Activated CD4-positive, alpha-beta memory T cell treated with anti-CD3 and anti-CD28 coated beads, Interleukin-2, amount 10 ng/mL, durations not matched to agents 7 days and 5 days (primary cell): ENCODE measurements at places on chromosomes 7 and 10.

DNA sequence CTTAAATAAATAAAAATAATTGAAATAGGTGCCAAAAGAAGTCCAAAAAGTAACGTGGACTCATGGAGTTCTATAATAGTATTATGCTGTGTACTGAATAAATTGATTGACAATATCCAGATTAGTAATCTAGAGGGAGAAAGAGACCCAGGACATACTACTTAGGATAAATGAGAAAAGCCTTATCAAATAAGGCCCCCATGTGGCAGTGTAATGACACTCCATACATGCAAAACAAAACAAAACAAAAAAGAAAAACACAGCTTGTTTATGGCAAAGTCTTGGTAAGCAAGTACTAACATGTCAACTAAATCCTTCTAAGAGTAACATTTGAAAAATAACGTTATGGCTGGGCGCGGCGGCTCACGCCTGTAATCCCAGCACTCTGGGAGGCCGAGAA is 3.6 kb upstream of the RUNDC3B start:
- DNase-seq, result no peak

DNA sequence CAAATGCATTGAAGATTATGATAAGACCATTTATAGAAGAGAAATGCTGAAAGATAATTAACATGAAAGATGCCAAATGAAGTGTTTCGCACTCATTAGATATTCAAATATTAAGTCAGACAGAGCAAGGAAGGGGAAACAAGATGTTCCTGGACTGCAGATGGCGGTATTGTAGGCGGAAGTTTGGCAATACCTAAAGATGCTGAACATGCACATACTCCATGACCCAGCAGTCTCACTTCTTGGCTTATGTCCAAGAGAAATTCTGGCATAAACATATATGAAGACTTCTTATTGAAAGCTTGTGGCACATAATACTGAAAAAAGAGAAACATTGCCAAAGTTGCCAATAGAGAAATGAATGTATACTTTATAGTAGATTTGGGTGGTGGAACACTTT is 325.4 kb upstream of the SEMA3C start:
- DNase-seq, result no peak

- DNase-seq, result no peak
Measured at GRCh38 chr7:26182283-26182682, 18.3 kb downstream of the HNRNPA2B1 start.

DNA sequence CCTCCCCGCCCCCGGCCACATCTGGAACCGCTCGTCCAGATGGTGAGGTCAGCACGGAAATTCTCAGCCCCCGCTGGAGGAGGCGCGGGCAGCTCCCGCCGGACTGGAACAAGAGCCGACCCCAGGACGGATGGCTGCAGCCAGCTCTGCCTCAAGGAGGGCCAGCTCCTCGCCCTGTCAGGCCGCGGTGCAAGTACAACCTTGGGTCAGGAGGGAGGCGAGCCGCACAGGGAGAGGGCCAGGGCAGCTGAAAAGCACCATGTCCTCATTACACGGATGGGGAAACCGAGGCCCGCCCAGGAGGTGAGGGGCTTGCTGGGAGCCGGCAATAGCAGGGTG is 3.8 kb upstream of the GRIFIN start:
- DNase-seq, result no peak

- DNase-seq, result peak; percentile 76
Measured at GRCh38 chr10:89644967-89645741, at the start of gene PANK1. TSS of gene PANK1 (minus strand) at chr10:89645242. CDS start at chr10:89644891, 351 bp downstream.

DNA sequence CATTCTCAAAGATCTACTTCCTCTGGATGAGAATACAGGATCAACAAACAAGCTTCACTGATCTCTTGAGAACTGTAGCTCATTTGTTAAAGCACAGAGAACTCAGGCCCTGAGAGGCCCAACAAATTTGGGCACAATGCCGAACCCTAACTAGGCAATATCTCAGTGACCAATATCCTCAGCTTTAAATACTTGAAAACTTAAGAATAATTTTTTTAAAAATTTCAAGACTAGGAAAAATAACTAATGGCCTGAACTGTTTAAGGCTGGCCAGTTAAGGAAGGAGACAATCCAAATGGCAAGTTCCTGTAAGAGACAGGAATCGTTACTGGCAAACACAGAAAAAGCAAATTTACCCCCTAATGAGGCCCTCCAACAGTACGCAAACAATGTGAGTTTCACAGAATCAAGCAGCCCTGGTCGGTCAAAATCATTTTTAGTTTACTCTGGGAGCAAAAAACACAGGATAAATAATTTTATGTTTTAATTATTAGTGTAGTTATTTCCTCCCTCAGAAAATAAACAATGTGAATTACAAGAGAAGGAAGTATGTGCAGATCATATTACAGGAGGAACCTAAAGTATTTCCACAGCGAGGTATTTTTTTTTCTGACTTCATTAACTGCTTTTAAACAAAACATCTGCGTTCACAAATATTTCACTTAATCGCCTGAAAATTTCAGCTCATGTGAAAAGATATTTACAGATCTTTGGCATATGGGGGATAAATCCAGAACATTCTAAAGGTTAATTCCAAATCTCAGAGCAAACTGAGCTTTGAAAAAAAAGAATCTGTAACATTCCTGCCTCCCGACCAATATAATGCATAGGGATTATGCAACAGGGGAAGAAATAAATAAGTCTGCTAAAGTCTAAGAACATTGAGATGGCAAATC is 39.5 kb downstream of the NT5C2 start:
- DNase-seq, result no peak

DNA sequence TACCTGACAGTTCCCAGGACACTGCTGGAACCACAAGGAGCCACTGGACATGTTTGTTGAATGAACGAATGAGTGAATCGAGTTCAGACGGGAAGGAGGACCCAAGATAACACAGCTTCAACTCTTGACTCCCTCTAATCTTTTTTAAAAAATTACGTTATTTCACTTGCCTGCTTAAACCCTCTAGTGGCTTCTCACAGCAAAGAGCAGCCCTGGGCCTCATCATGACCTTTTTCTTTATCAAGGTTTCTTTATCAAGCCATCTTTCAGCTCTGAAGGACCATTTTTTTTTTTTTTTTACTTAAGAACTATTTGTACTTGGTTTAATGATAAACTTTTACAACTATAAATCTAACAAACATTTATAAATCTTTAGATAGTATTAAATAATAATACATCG is 110.6 kb downstream of the TAX1BP1 start:
- no peak for DNase-seq
